CMK (cell line): ENCODE measurements at places on chromosomes 4 and X.

- DNase-seq, result peak; percentile 21
Observed at GRCh38 chr4:128565565-128566186, 243.8 kb upstream of the JADE1 start.

DNA sequence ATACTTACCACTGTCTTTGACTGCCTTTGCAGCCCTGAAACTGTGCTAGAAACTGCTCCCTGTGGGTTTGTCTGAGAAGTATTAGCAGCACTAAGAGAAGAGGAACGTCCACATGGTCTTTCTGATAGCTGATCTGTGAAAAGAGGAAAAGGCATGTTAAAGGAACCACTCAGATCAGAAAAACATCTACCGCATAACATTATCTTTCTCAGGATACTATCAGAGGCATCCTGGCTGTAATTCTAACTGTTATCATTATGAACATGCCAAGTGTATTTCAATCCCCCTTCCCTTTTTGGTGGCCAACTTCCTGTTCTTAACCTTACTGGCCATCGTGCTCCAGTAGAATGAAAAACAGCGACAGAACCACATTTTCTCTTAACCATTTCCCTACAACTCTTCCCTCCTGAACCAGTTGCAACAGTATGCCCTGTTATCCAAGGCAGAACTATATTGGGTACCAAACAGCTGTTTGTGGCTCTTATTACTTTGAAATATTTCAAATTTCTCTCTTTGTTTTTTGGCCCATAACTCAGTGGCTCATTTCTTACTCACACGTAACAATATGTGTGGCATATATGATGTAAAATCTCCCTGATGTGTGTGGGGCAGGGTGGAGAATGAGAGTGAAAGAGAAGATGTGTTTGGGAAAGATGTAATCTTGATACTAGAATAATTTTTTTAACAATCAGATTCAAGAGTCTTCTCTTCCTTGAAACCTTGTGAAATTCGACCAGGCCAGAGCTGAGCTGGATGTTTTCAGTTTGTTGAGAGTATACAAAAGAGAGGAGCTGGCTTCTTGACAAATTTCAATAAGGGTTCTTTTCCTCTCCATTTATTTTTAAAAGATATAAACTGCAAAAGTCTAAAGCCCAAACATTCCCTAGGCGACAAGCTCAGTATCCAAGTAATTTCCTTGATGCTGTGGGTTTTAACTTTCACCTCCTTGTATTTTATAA, 35.2 kb downstream of the ARHGEF6 start:
- peak; percentile 79 for DNase-seq

GRCh38 chr4:107034996-107035818, 906 bp downstream of the DKK2 start:
- DNase-seq, result no peak

GRCh38 chrX:38409289-38409688, 56.9 kb downstream of the OTC start:
- DNase-seq, result no peak

DNA sequence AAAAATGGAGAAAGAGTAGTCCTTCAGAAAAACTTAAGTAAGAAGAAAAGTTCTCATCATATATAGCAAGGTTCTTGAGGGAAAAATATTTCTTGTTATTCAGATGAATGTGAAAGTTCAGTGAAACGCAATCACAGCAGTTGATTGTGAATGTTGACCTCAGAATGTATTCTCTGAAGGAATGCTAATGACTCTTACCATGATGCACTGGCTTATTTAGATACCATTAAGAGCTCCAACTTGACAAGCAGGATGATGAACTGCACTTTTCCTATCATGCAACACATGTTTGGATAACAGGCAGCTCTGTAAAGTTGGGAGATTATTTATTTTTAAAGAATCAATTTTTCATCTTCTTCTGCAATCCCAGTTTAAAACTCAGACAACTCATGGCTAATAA, 115.5 kb upstream of the MYOZ2 start:
- no peak for DNase-seq

GRCh38 chrX:46268412-46268811, 276.8 kb downstream of the ZNF674 start:
- peak; percentile 39 for DNase-seq

DNA sequence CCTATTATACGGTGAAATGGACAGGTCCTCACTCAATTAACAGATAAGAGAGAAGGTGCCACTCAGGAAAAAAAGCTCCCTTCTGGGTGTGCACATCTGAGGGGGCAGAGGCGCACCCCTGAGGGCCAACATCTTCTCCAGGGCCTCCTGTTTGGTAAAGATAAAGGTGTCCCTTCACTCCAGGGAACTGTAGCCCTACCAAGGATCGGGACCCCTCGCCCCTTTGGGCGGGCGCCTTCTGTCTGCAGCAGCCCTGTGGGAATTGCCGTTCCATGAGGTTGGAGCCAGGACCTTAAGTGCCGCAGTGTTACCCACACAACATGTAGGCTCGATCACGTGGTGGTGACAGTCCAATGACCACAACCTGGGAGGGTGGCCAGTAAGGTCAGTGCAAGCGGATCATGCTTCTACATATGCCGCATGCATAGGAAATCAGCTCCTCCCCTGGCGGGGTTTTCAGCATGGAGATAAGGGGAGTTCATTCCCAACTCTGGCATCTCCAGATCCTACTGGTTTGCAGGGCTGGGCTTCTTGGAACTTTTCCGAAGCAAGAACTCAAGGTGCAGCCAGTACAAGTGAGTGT, 253.3 kb downstream of the EVC2 start:
- no peak for DNase-seq

- no peak for DNase-seq
Observed at GRCh38 chrX:65420154-65420553, 114.4 kb downstream of the LAS1L start.

GRCh38 chr4:187268940-187269339, 545.3 kb upstream of the FAT1 start:
- no peak for DNase-seq

GRCh38 chrX:13101441-13102139, 57.2 kb upstream of the FAM9C start:
- no peak for DNase-seq

- DNase-seq, result no peak
Observed at GRCh38 chr4:100149190-100149589, 41.1 kb downstream of the DDIT4L start.

- DNase-seq, result no peak
Observed at GRCh38 chr4:42460043-42460442, 62.8 kb downstream of the SHISA3 start.

GRCh38 chr4:101355246-101355645, 7.9 kb upstream of the PPP3CA start:
- no peak for DNase-seq

GRCh38 chrX:31186693-31187338, 115.0 kb upstream of the FTHL17 start:
- DNase-seq, result no peak

GRCh38 chr4:172045981-172046380, 232.8 kb downstream of the GALNTL6 start:
- DNase-seq, result no peak

GRCh38 chrX:48800574-48801279, 1.1 kb upstream of the HDAC6 start:
- peak; percentile 95 for DNase-seq

GRCh38 chr4:185426960-185427688, 1.4 kb upstream of the UFSP2 start:
- no peak for DNase-seq

DNA sequence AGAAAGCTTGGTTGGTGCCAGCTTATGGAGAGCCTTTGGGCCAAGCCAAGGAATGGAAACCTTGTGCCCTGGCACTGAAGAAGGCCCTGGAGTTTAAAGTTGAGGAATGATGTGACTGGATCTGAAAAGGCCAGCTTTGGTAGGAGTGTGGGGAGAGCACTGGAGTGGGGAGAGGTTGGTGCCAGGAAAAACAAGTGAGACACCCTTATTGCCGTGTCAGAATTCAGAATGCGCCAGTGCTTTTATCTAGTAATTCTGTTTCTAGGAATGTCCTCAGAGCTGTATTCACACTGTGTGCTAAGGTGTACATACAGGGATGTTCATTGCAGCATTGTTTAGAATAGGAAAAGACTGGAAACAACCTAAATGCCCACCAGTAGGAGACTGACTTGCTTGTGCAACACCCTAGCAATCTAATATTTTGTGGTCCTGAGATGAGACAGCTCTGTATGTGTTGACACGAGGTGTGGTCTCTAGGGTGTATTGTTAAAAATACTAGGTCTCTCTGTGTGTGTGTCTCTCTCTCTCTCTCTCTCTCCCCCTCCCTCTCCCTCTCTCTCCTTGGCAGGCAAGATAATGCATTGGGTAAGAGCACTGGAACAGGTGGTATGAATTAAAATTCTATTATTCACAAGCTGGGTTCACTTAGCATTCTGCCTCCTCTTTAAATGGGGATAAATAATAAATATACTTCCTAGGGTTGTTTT, 107.8 kb downstream of the GATB start:
- no peak for DNase-seq

DNA sequence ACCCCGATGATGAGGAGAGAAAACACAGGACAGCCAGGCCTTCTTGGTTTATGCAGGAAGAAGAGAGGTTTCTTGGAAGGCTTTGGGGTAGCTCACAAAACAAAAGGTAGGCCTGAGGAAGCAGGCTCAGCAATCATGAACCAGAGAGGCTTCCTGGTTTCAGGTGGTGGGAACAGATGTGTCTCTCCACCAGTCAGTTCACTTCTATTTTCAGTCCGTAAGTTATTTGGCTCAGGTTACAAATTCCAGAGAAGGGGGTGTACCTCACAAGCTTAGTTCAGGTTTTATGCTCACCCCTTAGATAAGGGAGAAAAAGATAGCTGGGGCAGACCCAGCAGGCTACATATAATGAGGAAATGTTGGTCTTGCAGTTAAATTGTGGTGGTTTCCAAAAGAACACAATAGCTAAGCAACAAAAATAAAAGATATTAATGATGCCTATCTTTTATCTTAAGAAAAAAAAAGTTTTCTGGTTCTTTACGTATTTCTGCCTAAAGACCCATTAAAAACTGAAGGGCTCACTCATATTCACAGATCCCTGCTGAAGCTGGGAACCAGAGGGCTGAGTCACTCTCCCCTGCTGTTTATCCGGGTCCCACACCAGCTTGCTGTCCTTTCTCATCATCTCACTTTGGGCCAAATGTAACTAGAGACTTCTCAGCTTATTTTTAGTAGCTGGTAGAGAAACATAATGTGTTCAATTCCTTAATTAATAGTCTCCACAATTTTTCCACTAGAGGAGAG, 177.0 kb downstream of the CAMK2D start:
- no peak for DNase-seq

- DNase-seq, result no peak
Observed at GRCh38 chr4:28469886-28470285, 1609.2 kb downstream of the STIM2 start.

DNA sequence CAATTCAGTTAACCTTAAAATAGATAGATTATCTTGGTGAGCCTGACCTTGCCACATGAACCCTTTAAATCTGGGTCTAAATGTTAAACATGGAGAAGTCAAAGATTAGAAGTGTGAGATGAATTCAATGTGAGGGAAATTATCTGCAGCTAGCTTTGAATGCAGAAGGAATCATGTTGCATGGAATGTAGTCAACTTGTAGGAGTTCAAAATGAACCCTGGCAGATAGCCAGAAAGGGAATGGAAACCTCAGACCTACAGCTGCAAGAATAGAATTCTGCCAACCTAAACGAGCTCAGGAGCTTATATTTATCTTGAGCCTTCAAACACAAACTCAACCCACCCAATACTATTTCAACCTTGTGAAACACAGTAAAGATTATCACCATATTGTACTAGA, 632.5 kb downstream of the KCTD8 start:
- DNase-seq, result no peak

GRCh38 chr4:6449746-6450369, 22.6 kb downstream of the PPP2R2C start:
- no peak for DNase-seq

DNA sequence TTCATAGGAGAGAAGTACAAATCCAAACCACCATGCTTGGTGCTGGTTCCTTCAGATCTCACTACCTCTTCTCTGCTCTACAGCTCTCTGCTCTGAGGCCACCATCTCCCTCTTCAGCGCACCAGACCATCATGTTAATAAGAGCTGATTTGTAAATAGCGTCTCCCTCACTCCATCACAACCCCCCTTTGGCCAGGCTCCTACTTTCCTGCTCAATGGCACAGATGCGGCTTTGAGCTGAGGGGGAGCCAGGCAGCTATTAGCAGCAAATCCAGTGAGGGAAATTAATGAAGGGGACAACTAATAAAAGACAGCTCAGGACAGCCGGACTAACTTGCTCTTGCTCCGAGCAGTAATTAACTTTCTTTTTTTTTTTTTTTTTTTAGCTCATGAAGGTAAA, 13.1 kb downstream of the NEUROG2 start:
- no peak for DNase-seq

DNA sequence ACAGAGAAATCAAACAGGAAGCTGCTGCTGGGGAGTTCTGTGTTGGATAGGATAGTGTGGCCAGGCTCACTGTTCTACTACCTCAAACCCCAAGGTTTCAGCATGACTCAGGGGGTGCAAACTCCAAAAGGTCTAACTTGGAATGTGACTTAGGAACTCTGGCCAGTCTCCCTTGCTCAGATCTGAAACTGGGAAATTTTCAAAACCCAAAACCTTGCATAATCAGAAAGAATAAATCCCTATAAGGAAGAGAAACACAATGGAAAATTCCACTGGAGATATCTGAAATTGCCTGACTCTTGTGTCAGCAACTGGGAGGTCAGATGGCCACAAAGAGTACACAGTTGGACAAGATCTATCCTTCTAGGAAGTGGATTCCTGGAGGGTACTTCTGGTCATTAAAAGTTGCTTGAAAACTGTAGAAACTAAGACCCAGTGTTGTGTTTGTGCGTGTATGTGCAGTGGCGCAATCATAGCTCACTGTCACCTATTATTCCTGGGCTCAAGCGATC, 58.0 kb downstream of the PPEF2 start:
- DNase-seq, result no peak

GRCh38 chr4:1058997-1059665, 47.7 kb downstream of the FGFRL1 start:
- DNase-seq, result no peak
